Left hindlimb (tissue), 1 donor: ENCODE measurements at places on chromosomes 11 and 22.

- DNase-seq = no peak
These were observed 8.8 kb downstream of the ATP5MG start for GRCh38 chr11:118410055-118410745.

GRCh38 chr22:42208362-42208761, 62.1 kb downstream of the TCF20 start:
- no peak for DNase-seq

DNA sequence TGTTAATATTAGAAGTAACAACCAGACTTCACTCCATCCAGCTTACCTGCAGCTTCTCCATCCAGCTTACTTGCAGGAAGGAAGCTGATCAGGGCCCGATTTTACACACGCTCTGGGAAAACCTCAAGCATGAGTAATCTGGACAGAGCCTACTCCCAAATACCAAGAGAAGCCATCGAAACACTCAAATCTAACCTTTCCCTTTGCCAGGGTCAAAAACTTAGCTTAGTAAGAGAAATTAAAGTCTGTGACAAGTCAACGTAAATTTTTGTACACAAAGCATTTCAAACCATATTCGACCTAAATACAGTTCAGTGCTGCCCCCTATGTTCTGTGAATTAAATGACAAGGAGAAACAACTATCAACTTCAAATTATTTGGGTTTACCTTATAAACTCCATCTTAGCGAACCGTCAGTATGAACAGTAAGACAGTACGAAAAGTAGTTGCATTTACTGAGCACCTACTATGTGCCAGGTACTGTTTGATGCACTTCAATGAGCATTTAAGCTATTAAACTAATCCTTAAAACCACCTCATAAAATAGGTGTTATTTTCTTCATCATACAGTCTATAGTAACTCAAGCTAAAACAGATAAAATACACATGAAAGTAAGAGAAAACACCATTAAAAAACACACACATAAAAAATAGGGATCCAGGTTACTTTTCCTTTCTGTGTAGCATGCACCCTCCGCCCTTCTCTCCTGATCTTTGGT, 36.9 kb downstream of the ARFGAP3 start:
- DNase-seq = no peak

- no peak for DNase-seq
These were observed 91.8 kb upstream of the CD44 start for GRCh38 chr11:35047179-35047578.

DNA sequence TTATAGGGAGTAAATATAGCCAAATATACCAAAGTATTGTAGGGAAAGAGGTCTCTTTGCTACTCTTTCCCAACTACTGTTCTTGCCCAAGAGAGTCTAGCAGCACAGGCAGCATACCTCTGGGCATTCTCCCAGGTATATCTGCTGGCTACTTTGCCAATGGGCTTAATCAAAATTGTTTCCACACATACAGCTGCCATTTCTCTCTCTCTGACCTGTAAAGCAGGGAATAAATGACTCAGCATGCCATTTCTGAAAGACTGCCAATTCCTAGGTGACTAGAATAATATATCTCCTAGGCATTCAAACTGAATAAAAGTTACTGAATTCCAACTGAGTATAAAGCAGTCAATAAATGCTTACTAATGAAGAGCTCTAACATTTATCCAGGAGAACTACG, 44.6 kb downstream of the RDX start:
- DNase-seq = no peak

DNA sequence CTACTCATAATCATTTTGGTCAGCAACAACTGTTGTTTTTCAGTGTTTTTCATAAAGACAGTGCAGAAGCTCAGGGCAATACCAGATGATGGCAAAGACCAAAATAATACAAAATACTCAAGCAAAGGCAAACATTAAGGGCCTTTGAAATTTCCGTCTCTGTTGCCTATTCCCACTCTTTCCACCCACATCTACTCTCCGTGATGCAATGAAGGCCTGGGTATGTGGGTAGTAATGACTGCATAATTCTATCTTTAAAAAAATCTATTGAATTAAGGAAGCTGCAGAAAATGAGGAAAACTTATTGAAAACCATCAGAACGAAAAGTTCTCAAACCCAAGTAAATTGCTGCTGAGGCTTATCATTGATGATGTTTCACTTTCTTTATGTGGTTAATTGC, 203.3 kb downstream of the MAML2 start:
- DNase-seq = no peak

GRCh38 chr22:46590334-46590733, 29.9 kb upstream of the GRAMD4 start:
- DNase-seq = peak; percentile 20

DNA sequence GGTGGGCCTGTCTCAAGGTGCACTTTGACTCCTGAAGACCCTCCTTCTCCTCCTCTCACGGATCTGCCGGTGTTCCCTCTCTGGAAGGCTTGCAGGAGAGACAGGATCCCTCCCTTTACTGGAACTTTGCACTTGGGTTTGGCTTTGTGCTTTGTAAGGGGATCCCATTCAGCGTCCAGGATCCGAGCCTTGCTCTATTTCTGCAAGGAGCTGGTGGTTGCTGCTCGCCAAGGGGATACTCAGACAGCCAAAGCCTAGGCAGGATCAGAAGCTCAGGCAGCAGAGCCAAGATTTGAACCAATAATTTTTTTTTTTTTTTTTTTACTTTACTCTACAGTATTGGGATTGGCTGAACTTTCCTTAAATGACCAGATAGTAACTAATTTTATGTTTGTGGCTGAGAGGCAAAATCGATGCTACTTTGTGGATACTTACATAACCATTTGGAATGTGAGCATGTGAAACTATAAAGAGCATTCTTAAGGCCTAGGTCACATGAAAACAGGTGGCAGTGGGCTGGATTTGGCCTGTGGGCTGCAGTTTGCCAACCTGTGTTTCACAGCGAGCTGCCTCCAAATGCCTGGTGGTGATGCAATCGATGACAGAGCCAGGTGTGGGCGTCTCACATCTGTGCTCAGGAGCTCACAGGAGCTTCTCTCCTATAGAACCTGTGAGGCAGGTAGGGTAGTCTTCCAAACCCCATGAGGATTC, 25.2 kb downstream of the BCR start:
- no peak for DNase-seq

DNA sequence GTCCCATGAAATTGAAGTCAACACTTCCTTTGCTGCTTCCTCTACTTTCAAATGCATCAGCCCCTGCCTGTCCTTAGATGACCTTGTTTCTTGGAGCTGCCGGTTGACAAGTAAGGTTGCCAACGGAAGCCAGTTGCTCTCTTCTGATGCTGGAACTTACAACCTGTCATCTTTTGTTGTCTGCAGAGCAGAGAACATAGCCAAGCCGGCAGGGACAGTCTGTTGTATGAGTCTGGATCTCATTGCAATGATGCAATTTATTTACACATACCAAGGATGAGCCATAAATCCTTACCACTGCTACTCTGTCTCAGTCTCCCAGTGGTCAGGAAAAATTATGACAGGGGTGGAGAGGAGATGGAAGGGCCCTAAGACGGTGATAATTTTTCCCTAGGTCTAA, 151.4 kb downstream of the BLID start:
- DNase-seq = no peak

DNA sequence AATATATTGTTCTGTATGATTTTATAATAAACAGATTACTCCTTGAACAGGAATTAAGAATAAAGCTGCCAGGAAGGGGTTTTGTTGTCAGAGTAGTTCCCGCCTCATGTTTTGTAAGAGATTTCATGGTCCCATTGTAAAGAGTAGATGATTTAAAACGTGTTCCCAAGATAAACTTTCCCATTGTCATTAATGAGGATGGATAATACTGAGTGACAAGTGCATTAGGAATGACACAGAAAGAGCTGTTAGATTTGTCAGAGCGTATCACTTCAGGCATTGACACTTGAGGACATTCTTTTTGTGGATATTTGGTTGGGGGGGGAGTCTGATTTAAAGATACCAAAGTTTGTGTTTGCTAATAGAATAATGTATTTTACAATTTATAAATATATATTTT, 147.0 kb downstream of the PAX6 start:
- DNase-seq = no peak

- DNase-seq = no peak
These were observed 966 bp upstream of the CASP12 start for GRCh38 chr11:104899226-104899625.
